ENCODE measurements at places on chromosomes 7 and 10.

DNA sequence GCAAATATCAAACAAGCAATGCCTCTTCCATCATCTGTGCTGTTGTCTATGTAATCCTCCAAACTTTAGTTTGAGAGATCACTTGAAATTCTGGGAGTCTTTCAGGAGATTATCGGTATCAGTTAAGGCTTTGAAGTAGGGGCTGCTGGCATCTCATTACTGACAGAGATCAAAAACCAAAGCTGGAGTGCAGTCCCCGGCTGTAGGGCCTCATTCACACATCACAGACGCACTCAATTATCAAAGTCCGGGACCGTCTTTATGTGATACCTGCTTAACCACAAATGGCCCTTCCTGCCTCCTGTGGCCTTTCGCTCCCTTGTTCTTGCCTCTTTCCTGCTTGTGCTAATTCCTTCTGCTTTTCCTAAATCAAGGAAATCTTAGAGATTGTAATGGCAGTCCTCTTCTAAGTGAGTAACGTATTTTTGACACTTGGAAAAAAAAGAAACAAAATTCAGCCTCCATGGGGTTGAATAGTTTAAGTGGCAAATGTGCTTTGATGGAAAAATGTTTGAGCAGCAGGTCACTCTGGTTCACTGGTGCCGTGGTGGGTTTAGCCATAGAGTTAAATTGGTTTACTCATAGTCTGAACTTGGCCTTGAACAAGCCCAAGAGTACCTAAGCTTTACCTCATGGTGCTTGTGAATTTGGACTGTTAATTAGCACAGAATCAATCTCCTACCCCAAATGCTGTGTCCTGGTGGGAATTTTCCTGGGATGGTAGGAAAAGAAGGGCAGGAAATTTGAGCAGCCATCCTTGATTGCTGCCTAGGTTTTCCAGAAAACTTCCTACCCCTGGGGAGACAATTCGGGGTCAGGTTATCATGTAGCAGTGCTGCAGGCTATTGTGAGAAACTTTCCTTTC lies 178.9 kb upstream of the LYZL1 start:
- no peak for DNase-seq

DNA sequence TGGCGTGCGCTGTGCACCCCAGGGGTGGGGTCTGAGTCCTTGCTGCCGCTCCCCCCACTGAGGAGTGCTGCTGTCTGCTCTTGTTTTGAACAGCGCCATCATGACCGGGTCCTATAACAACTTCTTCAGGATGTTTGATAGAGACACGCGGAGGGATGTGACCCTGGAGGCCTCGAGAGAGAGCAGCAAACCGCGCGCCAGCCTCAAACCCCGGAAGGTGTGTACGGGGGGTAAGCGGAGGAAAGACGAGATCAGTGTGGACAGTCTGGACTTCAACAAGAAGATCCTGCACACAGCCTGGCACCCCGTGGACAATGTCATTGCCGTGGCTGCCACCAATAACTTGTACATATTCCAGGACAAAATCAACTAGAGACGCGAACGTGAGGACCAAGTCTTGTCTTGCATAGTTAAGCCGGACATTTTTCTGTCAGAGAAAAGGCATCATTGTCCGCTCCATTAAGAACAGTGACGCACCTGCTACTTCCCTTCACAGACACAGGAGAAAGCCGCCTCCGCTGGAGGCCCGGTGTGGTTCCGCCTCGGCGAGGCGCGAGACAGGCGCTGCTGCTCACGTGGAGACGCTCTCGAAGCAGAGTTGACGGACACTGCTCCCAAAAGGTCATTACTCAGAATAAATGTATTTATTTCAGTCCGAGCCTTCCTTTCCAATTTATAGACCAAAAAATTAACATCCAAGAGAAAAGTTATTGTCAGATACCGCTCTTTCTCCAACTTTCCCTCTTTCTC lies 26.0 kb downstream of the BNIP3 start:
- DNase-seq, result no peak

- DNase-seq, result no peak
Observed at GRCh38 chr7:22256541-22257096, 100.3 kb downstream of the RAPGEF5 start.

DNA sequence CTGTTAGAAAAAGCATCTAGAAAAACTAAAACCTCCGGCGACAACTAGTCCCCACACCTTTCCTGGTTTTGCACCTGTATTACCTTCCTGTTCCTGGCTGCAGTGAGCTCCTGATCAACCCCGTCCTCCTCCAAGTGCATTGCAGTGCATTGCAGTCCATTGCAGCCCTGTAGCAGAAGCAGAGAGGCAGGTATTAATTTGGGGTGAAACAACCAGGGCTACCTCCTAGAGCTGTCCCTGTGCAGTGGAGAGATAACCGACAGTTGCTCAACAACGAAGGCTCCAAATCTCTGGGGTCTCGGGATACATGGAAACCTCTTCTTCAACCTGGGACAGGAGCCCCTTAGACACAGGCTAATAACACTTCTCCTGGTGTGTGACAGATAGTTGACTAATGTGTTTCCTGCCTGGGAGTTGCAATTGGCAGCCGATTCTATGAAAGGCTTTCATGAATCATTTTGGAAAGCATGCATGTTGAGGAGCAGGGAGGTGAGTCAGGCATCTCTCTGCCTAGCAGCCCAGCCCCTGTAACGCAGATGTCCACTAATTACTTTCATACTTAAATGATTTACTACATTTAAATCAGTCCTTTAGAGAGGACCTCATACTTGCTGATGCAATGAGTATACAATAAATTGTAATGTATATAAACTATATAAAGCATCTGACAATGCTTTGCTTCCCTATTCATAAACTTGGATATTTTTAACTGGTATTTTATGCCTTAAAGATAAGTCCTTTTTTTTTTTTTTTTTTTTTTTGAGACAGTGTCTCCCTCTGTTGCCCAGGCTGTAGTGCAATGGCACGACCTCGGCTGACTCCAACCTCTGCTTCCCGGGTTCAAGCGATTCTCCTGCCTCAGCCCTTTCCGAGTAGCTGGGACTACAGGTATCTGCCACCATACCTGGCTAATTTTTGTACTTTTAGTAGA lies 59.0 kb downstream of the PRR15 start:
- DNase-seq, result no peak

GRCh38 chr10:30869566-30869965 lies 162.1 kb downstream of the ZNF438 start:
- DNase-seq, result no peak

GRCh38 chr7:156140896-156141295 lies 328.6 kb upstream of the SHH start:
- no peak for DNase-seq

- no peak for DNase-seq
Observed at GRCh38 chr10:78972160-78972946, 96.4 kb upstream of the ZMIZ1 start.

- DNase-seq, result no peak
Observed at GRCh38 chr7:152899548-152900109, 140.1 kb downstream of the ACTR3B start.

- DNase-seq, result no peak
Observed at GRCh38 chr7:4076701-4077294, 605.3 kb upstream of the FOXK1 start.

DNA sequence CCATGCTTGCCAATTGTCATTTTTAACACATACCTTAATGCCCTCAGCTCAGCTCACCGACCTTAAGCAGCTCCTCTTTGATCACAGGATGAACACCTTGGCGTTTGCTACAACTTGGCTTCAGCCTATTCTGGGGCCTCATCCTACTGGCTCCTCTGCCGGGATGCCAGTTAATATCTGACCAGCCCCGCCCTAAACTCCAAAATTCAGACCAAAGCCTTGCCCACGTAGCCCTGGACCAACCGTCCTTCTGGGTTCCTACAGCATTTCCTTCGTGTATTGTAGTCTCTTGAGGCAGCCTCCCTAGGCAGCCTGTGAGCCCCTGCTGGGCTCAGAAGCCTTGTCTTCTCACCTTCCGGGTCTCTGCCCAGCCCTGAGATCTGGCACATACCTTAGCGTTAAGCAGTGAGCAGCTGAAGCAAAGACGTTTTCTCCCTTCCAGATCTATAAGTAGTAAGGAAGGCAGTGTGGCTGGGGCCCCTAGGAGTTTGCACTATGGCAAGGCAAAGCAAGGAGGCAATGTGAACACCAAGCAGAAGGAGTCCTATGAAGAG lies 836 bp downstream of the ENO4 start:
- no peak for DNase-seq

DNA sequence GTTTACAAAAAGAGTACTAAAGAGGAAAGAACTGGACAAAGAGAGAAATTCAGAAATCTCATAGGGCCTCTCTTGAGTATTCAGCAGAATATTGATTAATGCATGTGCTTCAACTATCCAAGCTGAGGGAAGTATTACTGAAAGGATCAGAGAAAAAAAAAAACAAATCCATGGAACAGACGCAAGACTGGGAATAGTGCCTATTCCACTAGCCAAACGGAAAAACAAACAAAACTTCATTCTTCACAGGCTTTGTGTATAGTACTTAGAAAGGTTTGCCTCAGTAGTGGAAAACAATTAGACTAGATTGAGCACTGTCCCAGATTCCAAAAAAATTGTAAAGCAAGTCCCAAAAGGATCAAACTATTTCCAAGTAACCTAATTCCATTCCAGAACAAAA lies 106.2 kb downstream of the TFEC start:
- no peak for DNase-seq

DNA sequence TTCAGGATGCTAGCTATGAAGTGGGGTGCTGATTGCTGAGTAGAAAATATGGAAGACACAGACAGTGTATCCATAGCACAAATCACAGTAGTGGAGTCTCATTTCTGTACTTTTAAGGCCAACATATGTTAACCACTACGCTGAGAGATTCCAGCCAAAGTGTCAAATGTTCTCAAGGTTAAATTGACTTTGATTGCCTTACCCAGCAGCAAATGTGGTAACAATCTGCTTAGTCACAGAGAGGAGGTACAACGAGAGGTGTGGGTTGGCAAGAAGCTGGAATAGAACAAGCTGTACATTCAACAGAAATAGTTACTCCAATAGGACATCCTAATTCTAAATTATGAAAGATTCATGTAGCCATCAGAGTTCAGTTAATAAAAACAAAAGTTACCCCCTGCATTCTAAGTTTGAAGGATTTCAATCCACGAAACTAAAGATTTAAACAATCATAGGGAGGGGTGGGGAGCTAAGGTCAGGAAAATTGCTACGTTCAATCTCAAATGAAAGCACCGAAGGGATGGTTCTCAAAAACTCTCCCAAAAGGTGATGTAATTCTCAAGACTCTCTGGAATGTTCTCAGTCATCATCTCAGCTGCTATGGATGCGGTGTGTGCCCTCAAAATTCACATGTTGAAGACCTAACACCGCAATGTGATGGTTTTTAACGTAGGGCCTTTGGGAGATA lies 137.0 kb downstream of the ETV1 start:
- DNase-seq, result no peak

- DNase-seq, result no peak
Observed at GRCh38 chr7:133945497-133945896, 181.6 kb upstream of the LRGUK start.

All from activated CD4-positive, alpha-beta T cell treated with anti-CD3 and anti-CD28 coated beads for 4 hours (primary cell).